ENCODE measurements at places on chromosomes 11 and 22.

- no peaks in the 10 kb centered on the region for H3K4me1 ChIP-seq
- no peak overlapping the region for H3K27ac ChIP-seq
- no peaks in the 10 kb centered on the region for H3K36me3 ChIP-seq
Measured at GRCh38 chr11:130206141-130206540, 46.6 kb downstream of the ST14 start.

GRCh38 chr22:43343262-43343669 is at the start of gene SCUBE1:
TSS of gene SCUBE1 (minus strand) at chr22:43343372. CDS start at chr22:43343261, 111 bp downstream.
- no peak within 1 kb of the TSS for H3K4me3 ChIP-seq
- no peak within 1 kb of the TSS for H3K27ac ChIP-seq
- no peaks in the 10 kb centered on the region for H3K36me3 ChIP-seq
- H3K27me3 ChIP-seq: peaks cover 28% of the 10 kb centered on the region

DNA sequence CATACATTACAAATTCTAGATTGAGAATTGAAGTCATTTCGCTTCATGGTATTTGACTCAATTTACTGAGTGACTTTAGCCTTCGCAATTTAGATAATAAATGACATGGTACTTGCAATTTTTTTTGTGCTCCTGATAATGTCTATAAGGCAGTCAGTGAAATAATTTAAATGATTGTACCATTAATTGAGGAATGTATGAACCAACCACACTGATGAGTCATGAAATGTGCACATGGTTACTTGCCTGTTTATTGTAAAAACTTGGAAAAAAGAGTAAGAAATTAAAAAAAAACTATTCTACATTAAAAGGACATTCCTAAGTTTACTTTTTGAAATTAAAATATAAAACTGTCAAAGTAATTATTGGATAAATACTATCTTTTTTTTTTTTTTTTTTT is 43.3 kb downstream of the DNAJC24 start:
- H3K27ac ChIP-seq: no peak overlapping the region
- no peaks in the 10 kb centered on the region for H3K27me3 ChIP-seq
- H3K4me1 ChIP-seq: peaks cover 10% of the 10 kb centered on the region

- H3K36me3 ChIP-seq: no peaks in the 10 kb centered on the region
- peaks cover 19% of the 10 kb centered on the region for H3K27me3 ChIP-seq
- H3K4me1 ChIP-seq: no peaks in the 10 kb centered on the region
- H3K27ac ChIP-seq: no peak overlapping the region
- DNase-seq: no peak
Measured at GRCh38 chr11:118099838-118100556, 13.2 kb upstream of the SMIM35 start.

DNA sequence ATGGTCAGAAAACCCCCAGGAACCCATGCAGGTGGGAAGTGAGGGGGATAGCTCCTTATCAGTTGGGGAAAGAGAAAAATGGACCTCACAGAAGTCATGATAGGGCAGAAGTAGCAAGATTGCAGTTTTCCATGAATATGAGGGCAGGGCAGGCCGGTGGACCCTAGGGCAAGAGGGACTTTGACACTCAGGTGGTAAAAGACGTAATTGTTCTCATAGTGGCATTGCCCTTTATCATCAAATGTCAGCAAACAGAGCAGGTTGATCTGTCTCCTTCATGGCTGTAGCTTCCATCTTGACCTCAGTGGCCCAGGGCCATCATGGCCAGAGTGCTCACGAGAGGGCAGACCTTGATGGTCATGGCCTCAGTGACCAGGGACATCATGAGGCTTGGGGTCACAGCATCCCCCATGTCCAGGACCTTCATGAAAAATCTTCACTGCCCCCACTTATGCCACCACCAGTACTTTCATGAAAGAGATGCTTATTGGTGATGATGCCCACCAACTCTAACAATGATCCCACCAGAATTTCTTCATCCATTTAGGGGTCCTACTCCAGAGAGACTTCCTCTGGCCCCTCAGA is 127.1 kb downstream of the SNX19 start:
- 0 out of 2 replicates have a peak, but pooled peaks cover 5% of the 10 kb centered on the region for H3K27me3 ChIP-seq
- peaks cover 22% of the 10 kb centered on the region for H3K4me1 ChIP-seq
- DNase-seq: no peak
- no peak overlapping the region for H3K4me3 ChIP-seq

GRCh38 chr11:120392793-120393192 is 56.6 kb downstream of the ARHGEF12 start:
- no peaks in the 10 kb centered on the region for H3K27me3 ChIP-seq
- peak; percentile 24 for DNase-seq
- no peak overlapping the region for H3K4me3 ChIP-seq
- H3K4me1 ChIP-seq: peaks cover 12% of the 10 kb centered on the region
- H3K36me3 ChIP-seq: no peaks in the 10 kb centered on the region
- no peak overlapping the region for H3K27ac ChIP-seq

- peak; percentile 18 for DNase-seq
- H3K27ac ChIP-seq: no peak overlapping the region
- H3K27me3 ChIP-seq: no peaks in the 10 kb centered on the region
- no peak overlapping the region for H3K4me3 ChIP-seq
- peaks cover 15% of the 10 kb centered on the region for H3K4me1 ChIP-seq
Measured at GRCh38 chr11:86990031-86990430, 34.8 kb upstream of the FZD4 start.

DNA sequence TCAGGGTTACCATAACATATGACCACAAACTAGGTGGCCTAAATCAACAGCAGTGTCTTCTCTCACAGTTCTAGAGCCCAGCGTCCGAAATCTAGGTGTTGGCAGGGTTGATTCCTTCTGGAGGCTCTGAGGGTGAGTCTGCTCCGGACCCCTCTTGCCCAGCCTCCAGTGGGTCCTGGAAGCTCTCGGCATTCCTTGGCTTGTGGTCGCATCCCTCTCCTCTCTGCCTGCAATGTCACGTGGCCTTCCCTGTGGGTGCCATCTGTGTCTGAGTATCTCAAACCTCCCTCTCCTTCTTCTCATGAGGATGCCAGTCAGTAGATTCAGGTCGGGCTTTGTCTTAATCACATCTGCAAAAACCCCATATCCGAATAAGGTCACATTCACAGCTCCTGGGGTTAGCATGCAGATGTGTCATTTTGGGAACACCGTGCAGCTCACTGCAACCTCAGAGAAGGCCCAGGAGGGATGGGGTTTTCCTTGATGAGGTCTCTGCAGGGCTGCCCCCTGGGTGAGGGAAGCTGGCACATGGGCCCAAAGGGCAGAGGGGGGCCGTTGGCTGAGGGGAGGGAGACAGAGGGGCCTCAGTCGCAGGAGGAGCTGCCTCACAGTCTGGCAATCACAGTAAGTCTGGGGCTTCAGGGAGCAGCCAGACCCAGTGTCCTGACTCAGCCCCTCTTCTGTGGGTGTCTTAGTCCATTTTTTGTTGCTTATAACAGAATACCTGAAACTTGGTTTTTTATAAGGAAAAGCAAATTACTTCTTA is 41.2 kb downstream of the PARVG start:
- DNase-seq: no peak
- peaks cover 26% of the 10 kb centered on the region for H3K27me3 ChIP-seq
- no peaks in the 10 kb centered on the region for H3K4me1 ChIP-seq
- H3K27ac ChIP-seq: no peak overlapping the region
- H3K4me3 ChIP-seq: no peak overlapping the region

- no peaks in the 10 kb centered on the region for H3K4me1 ChIP-seq
- no peak for DNase-seq
- H3K27ac ChIP-seq: no peak overlapping the region
- no peaks in the 10 kb centered on the region for H3K36me3 ChIP-seq
Measured at GRCh38 chr11:11288972-11289616, 64.0 kb downstream of the CSNK2A3 start.

DNA sequence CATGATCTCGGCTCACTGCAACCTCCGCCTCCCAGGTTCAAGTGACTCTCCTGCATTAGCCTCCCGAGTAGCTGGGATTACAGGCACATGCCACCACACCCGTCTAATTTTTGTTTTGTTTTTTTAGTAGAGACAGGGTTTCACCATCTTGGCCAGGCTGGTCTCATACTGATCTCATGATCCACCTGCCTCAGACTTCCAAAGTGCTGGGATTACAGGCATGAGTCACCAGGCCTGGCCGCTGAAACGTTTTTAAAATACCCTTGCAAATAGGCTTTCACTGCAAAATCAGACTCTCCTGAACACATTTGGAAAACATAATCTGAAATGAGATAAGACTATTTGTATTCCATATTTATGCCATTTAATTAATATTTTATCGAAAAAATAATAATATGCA is 826.1 kb upstream of the CNTN5 start:
- no peaks in the 10 kb centered on the region for H3K27me3 ChIP-seq
- H3K4me3 ChIP-seq: no peak overlapping the region

DNA sequence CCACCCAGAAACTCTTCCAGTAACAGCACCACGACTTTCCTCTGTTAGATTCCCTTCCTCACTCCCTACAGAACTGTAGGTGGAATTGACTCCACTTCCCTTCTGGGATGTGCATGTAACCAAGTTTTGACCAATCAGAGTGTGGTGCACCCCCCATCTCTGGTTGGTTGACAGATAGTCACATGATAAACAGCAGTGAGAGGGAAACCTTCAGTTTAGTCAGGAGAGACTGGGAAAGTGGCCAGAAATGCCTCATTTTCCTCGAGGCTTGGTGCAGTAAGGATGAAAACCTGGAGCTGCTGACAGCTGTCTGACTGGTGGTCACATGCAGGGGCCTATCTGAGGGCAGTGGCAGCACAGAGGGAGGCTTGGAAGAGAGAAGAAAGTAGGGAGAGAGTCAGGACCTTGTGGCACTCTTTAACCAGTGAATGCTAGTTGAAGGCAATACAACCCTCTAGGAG is 67.3 kb upstream of the GRK3 start:
- DNase-seq: no peak
- H3K4me1 ChIP-seq: no peaks in the 10 kb centered on the region
- H3K36me3 ChIP-seq: no peaks in the 10 kb centered on the region
- no peaks in the 10 kb centered on the region for H3K27me3 ChIP-seq
- H3K4me3 ChIP-seq: no peak overlapping the region

- no peaks in the 10 kb centered on the region for H3K36me3 ChIP-seq
- no peaks in the 10 kb centered on the region for H3K4me1 ChIP-seq
- no peaks in the 10 kb centered on the region for H3K27me3 ChIP-seq
- DNase-seq: no peak
- no peak overlapping the region for H3K4me3 ChIP-seq
- no peak overlapping the region for H3K27ac ChIP-seq
Measured at GRCh38 chr11:61529537-61530225, 21.1 kb downstream of the LRRC10B start.

DNA sequence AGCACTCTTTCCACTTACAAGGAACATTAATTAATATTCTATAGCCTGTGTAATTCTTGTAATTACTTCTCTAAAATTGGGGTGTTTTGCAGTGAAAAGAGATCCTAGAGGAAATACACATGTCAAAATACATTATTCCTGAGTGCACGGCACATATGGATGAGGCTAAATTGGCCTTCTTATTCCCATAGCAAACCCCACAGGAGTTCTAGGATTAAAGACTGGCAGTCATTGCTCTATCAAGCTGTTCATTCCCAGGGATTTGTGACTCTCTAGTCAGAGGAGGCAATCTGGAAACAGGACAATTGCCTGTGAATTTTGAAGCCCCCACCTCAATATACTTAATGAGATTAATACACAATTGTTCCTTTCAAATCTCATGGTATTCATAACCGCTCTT is 145.9 kb upstream of the OPCML start:
- no peaks in the 10 kb centered on the region for H3K27me3 ChIP-seq
- no peak for DNase-seq
- no peaks in the 10 kb centered on the region for H3K4me1 ChIP-seq
- H3K27ac ChIP-seq: no peak overlapping the region
- H3K36me3 ChIP-seq: no peaks in the 10 kb centered on the region
- H3K4me3 ChIP-seq: no peak overlapping the region

GRCh38 chr11:76496174-76496573 is 51.4 kb downstream of the EMSY start:
- DNase-seq: no peak
- peaks cover 18% of the 10 kb centered on the region for H3K36me3 ChIP-seq
- H3K27me3 ChIP-seq: no peaks in the 10 kb centered on the region
- H3K4me1 ChIP-seq: no peaks in the 10 kb centered on the region

DNA sequence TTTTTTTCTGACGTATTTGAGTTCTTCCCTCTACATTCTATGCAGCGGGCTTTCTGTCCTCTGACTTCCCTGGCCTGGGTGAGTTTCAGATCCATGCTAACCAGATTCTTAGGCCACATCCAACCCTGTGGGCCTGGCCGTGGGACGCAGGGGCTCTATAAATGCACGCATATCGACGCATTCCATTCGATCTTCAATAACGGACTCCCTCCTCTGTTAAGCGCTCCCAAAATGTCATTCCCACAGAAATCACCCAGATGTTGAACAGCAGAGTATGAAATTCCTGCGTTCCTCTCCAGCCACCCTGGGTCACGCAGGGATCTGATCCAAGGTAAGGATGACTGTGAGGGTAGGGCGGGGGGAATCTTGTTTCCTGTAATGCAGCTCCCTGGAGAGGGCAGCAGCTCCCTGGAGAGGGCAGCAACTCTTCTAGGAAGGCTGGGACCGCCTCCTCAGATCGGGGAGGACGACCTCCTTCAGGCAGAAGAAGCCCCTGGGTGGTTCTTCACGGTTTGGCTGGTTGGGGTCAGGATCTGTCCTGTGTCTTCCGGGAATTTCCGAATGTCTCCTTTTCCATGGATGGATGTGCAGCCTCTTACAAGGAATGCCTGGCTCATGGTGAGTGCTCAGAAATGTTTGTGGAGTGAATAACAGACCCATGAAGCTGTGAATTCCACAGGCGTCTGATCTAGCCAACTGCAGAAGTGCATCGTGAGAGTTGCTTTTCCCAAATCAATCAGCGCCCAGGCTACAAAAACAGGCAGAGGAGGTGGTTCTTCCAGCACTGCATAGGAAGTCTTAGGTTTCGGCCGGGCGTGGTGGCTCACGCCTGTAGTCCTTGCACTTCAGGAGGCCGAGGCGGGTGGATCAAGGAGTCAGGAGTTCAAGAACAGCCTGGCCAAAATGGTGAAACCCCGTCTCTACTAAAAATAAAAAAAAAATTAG is 12.2 kb downstream of the MRGPRD start:
- peaks cover 47% of the 10 kb centered on the region for H3K27me3 ChIP-seq
- DNase-seq: peak; percentile 26
- no peaks in the 10 kb centered on the region for H3K4me1 ChIP-seq
- no peaks in the 10 kb centered on the region for H3K36me3 ChIP-seq

DNA sequence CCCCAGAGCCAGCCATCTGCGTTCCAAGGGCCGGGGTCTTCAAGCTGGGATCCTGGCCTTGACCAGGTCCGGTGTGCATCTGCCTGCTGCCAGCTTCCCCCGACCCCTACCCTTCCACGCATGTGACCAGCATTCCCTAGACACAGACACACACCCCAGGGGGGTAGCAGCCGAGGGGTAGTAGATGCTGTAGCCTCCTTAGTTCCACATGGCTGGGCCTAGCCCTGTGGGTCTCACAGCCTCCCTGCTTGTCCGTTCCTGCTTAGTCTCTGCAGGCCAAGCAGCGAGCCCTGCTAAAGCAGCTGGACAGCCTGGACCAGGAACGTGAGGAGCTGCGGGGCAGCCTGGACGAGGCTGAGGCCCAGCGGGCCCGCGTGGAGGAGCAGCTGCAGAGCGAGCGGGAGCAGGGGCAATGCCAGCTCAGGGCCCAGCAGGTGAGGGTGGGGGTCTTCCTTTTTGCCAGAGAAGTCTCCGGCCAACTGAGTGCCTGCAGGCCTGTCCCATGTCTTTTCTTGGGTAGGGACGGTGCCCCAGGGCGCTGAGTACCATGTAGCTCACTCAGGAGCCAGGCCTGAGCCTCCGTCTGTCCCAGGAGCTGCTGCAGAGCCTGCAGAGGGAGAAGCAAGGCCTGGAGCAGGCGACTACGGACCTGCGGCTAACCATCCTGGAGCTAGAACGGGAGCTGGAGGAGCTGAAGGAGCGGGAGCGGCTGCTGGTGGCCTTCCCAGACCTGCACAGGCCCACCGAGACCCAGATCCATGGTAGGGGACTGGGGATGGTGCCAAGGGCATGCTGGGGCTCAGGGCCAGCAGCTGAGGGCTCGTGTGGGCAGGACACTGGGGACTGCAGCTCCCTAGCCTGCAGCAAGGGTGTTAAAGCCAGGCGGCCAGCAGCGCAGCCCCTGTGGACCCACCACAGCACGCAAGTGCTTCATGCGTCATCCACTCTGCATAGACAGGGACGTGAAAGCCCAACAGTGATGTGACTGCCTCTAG is 13.6 kb downstream of the RNF215 start:
- no peak for DNase-seq
- H3K36me3 ChIP-seq: no peaks in the 10 kb centered on the region
- no peaks in the 10 kb centered on the region for H3K27me3 ChIP-seq
- no peak overlapping the region for H3K27ac ChIP-seq

Data from GM23248 (cell line).